Left cardiac atrium (tissue), 4 donors: ENCODE measurements at places on chromosomes 1 and 21. TPM values are rescaled to one million over a fixed set of nuclear protein-coding genes. Genes with fewer than 3 reads are reported as not detected.
A peak's percentile ranks its signal among the peaks of the same experiment; 100 is the strongest.

DNA sequence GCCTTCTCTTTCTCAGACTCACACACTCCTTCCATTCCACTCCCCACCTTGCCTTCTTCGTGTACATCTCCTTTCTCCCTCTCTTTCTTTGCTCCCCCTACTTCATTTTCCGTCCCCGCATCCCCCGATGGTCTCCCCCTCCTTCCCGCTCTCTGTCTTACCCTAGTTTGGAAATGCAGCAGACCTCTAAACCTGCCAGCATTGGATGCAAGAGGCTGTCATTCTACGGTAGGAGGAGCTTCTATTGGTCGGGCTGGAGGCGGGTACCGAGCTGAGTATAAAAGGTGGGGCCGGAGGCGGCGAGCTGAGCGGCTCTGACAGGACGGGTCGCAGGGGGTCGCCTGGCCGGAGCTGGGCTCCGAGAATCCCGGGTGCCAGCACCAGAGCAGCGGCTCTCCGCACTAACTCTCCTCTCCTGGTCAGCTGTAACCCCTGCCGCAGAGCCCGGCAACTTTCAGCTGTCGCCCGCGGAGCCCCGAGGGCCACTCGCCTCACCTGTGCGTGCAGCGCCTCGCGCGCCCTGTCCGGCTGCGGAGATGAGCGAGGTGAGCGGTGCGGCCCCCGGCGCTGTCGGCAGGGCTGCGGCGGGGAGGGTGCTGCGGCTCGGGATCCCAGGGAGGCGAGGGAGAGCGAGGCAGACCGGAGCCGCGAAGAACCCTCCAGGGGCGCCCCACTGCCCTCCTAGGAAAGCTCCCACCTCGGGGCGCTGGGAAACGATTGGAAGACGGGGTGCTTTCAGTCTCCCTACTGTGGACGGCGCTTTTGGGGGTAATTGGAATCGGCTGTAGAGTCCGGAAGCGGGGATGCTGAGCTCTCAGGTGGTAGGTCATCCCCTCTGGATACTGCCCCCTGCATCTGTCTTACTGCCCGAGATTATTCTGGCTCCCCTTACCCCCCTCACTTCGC, at the start of gene PCP4L1:
PCP4L1 (plus strand) TSS at position 307 of the 906 bp plus-strand sequence; CDS start at position 537, 230 bp downstream.
- DNase-seq: peak; percentile 40

- DNase-seq: no peak
These were observed 500.0 kb upstream of the RUNX1 start for GRCh38 chr21:35548904-35549615.

- no peak for DNase-seq
These were observed 49.0 kb downstream of the ABCA4 start for GRCh38 chr1:94071976-94072375.

DNA sequence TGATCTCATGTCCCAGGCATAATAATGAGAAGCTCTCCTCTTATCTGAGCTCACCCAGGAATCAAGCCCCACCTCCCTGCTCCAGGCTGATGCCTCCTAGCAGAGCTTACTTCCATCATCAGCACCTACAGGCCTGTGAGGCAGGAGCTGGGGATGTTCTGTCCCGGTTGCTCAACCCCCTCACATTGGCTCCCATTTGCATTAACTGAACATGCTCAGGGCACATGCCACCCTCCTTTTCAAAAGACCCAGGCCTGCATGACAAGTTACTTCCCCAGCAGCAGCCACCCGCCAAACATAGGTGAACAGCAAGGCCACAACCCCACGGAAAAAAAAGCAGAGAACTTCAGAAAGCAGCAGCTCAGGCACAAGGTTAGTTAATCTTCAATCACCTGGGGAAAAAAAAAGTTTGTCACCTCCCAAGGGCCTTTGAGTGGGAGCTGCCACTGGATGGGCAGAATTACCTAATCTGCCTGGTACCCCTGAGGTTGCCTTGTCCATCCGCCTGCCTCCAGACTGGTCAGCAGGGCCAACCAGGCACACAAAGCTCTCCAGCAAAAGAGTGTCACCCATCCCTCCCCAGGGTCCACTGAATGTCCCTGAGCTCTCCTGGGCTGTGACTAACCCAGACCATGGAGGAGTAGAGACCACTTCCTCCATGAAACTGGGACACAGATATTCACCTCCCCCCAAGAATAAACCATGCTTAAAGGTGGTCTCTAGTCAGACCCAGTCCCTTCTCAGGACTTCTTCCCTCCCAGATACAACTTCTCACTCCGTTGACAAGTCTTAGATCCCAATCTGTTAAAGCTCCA, 4.4 kb downstream of the KCNN3 start:
- DNase-seq: no peak

PRAMEF18 gene
- not detected for total RNA-seq

GRCh38 chr1:46171351-46171750, 3.5 kb upstream of the TSPAN1 start:
- DNase-seq: peak; percentile 60

DNA sequence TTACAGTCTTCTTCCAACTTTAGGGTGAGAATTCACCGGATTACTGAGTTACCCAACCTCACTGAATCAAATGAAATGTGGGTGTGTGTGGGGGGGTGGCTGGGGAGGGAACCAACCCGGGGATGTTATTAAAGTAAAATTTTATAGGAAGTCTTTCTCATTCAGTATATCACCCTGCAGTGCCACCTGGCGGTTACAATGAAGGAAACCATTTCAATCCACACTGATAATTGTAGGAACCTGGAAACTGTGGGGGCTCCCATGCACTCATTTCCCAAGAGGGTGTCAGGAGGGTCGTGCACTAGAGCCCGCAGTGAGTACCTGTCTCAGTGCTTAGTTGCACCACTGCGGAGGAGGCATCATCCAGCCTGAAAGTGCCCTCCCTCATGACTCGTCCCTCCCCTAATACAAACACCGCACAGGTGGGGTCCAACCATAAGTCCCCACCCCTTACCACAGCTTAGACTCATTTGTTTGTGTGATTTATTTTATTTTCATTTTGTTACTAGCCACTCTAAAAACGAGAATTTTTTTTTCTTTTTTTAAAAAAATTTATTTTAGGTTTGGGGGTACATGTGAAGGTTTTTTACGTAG, 29.1 kb upstream of the IGSF5 start:
- peak; percentile 63 for DNase-seq

DNA sequence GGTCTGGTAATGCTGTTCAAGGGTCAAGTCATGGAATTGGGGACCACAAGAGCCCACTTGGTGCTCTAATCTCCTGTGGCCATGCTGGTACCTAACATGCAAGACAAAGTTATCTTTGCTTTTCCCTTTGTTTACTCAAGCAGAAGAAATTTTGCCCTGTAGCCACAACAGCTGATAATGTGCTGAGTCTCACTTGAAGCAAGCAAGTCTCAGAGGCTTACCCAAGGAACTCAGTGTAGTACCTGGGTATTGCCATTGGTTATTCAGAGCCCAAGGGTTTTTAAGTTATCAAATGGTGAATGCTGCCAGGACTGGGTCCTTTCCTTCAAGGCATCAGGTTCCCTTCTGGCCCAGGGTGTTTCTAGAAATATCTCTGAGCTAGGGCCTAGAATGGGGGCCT, 198.9 kb upstream of the RNPC3 start:
- DNase-seq: no peak

CFAP298 gene
- 18.5 TPM for total RNA-seq

IFI16 gene
- 67.7 TPM for total RNA-seq

GRCh38 chr1:159430985-159431384, 1.0 kb upstream of the OR10J4 start:
- no peak for DNase-seq

GRCh38 chr1:14592004-14592631, 6.4 kb upstream of the KAZN start:
- DNase-seq: no peak

GRCh38 chr1:148166558-148167492, 14.7 kb upstream of the NBPF11 start:
- DNase-seq: no peak

- DNase-seq: no peak
These were observed 29.0 kb downstream of the UBASH3A start for GRCh38 chr21:42432695-42433094.

SPRR2E gene
- not detected for total RNA-seq
